Activated B cell treated with CpG ODN at 0.5 μM for 24 hours (primary cell): ENCODE measurements at places on chromosomes 7 and 10. TPM values are rescaled to one million over a fixed set of nuclear protein-coding genes. Genes with fewer than 3 reads are reported as not detected.

DNA sequence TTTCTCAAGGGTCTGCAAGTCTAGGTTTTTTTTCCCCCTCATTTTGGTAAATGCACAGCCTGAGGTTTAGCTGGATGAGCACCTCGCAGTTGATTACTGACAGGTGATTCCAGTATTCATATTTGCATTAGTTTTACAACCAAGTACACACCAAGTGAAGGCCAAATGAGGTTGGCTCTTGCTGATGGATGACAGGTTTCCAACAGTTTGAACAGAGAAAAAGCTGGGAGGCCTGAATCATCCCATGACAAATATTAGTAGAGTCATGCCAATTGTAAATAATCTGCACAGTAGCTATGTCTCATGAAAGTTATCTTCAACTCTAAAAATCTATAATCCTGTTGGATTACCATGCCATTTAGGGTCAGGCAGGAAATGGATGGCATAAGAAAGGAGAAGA, 399.8 kb downstream of the HTR7 start:
- DNase-seq: no peak

The PAX2 gene
- not detected in 2 replicates for total RNA-seq

DNA sequence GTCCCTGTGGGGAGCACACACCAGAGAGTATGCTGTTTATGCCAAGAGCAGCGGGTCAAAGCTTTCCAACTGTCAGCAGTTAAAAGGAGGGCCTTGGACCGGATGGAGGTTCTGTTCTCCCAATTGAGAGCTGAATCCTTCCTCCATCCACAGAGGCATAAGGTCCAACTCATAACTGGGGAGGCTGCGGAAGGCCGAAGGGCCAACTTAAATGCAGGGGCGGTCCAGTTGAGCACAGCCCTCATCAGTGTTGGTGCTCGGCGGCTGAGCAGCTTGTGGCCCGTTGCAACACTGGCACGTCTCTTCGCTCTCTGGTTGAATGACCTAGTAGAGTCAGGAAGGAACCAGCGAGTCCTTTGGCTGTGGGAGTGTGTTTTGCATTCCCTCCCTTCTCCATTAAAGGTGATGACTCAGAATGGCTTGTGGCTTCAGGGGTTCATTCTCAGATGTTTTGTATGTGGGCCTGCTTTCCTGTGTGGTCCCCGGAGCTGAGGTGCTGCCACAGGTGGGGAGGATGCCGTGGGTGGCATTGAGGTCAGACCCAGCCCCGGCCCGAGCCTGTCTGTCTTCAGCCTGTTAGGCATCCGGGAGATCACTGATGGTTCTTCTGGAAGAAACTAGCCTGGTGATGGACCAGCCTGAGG, 44.8 kb upstream of the DMBT1 start:
- no peak for DNase-seq

DNA sequence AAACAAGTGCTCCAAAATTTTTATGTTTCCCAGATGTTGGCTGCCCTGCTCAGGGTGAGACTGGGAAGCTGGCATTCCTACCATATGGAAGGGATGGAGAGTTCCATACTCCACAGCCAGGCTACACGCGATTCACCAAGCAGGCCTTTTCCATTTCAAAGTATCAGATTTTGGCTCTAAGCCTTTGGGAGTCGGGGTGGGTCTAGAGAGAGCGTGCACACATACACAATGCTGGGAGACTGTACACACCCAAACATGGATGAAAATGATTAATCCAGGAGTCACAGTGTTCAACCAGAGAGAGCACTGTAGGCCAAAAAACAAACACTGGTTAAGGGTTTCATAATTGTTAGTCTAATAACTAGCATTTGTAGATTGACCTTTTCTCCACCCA, 295.0 kb downstream of the BICC1 start:
- DNase-seq: no peak

DNA sequence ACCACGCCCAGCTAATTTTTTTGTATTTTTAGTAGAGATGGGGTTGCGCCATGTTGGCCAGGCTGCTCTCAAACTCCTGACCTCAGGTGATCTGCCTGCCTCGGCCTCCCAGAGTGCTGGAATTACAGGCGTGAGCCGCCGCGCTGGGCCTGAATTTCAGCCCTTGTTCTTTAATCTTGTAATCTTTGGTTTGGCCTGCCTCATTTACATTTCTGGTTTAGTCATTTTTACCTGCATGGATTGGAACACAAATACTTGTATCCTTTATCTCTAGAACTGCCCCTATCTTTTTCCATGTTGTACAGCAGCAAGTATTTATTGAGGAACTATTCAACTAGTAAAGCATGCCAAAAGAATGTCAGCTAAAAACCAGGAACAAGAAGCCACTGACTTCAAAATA, 195.6 kb upstream of the FRMD4A start:
- no peak for DNase-seq

DNA sequence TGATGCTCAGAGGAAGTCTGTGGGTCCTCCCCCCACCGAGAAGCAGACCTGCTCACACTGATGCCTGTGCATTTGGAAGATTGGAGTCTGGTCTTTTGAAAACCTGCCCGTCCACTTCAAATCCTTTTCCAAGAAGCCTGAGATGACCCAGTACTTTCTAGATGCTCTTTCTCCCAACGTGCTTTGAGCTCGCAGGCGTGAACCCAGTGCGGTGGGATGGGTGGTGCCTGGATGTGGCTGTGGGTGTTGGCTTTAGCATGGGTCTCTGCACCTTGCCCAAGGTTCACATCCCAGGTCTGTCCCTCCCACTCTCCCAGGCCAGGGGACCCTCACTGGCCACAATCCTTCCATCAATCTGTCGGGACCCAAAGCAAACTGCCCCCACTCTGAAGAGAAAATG, 170.2 kb downstream of the ADARB2 start:
- no peak for DNase-seq
